ENCODE measurements at places on chromosomes 5 and 9.

DNA sequence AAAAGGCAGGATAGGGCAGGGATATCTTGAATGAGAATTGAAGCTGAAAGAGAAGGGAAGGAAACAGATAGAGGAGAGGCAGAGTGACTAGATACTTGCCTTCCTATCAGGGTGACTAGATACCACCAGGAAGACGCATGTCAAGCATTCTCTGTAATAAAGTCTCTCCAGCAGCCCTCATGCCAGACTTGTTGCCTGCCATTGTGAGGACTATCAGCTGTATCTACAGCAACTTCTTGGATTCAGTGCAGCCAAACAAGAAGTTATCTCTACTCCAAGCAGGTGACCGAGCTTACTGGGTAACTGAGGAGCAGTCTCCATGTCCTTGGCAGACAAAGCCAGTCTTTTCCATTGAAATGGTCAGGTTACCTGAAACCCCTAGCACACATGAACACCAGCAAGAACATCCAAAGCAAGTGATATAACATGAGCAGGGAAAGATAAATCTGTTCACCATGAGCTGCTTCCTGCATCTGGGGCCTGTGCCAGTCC, 9.3 kb downstream of the SH3RF2 start:
- no peak for DNase-seq

GRCh38 chr5:157312492-157312891, 46.6 kb downstream of the CYFIP2 start:
- peak; percentile 56 for DNase-seq

DNA sequence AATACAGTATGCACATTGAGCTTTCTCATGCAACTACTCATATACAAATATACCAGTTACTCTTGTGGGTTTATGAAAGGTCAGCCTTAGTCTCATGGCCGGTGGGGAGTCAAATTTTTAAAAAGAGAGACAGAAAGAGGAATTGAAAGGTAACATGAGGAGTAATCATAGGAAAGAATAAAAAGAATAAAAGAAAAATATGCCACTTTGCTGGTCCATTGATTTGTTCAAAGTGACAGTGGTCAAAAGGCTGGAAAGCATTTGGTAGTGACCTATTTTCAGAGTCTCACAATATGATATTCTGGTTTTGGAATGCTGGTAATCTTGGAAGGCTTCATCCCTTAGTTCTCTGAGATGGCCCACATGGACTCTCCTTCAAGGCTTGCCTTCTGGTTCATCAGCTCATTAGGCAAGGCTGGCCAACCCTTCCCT, 67.0 kb downstream of the ZNF366 start:
- DNase-seq = peak; percentile 19

DNA sequence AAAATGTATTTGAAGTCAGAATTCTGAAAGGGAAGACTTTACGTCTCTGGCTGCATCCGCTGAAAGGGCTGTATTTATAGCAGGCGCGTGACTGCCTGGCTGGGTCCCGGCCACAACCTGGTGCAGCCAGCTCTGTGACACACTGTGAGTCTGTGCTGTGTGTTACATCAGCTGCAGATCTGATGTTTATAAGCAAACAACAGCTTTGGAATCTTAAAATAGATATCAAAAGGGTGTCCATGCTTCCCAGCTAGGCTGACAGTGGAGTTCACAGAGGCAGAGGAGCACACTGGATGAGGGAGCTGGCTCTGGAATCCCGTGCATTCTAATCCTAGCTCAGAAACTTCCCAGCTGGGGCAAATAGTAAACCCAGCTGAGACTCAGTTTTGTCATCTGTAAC, 433.4 kb upstream of the BRINP1 start:
- peak; percentile 89 for DNase-seq

DNA sequence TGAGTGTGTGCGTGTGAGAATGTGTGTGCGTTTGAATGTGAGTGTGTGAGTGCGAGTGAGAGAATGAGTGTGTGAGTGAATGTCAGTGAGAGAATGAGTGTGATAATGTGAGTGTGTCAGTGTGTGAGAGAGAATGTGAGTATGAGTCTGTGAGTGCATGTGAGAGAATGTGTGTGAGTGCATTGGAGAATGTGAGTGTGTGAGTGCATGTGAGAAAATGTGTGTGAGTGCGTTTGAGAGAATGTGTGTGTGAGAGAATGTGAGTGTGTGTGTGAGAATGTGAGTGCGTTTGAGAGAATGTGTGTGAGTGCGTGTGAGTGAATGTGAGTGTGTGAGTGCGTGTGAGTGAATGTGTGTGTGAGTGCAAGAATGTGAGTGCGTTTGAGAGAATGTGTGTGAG, 39.0 kb upstream of the LHX2 start:
- DNase-seq = no peak

DNA sequence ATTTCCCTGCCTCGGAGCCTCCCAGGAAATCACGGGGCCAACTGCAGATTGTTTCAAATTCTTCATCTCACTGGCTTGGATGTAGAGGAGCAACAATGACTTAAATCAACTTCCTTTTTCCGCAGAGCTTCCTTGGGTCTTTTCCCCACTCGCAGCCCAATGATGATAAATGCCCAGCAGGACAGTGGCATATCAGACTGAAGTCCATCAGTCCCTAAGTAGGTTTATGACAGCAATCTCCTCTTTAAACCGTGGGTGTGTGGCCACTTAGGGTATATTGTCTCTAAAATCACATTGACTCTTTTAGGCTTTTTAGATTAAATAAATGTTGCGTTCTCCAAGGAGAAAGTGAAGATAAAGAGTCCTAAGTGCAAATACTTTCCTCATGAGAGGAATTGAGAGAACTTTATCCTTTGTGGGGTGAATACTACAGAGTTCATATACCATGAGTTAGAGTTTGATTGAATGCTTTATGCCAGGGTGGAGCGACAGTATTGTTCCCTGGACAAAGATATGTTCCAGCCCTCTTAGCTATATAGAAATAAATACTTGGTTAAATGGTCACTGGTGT, 59.1 kb downstream of the IQGAP2 start:
- no peak for DNase-seq

DNA sequence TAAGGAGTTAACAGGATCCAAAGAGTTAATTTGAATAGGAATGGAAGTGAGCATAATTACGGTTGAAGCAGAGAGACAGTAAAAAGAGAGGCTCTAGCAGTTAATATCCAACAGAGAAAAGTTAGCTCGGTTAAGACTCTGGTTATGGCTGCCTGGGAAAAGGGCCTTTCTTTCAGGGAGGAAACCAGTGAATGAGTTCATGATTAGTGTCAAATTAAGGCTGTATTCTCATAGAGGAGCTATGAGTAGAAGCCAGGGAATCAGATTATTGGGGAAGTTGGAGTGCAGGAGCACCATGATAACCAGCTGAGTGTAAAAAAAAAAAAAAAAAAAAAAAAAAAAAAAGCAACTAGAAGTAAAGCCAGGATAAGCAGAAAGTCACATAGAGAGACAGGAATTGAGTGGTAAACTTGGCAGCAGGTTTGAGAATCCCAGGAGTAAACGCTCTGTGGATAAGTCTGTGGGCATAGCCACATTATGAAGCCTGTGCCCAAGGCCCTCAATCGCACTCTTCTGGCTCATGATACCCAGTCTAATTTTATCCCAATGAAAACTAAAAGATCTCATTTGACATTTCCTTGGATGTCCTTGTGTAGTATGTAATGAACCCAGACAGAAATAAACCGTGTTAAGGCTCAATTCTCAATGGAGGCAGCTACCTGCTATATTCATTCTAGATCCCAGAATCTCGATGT, 372.6 kb upstream of the MPDZ start:
- DNase-seq = no peak

- DNase-seq = no peak
Measured at GRCh38 chr5:140828362-140828737, 590 bp downstream of the PCDHA6 start.

GRCh38 chr5:143860211-143860610, 48.2 kb downstream of the HMHB1 start:
- DNase-seq = no peak

- DNase-seq = peak; percentile 17
Measured at GRCh38 chr9:109652971-109653370, 127.0 kb upstream of the PALM2AKAP2 start.

- DNase-seq = peak; percentile 63
Measured at GRCh38 chr9:121596515-121596914, 54.9 kb upstream of the DAB2IP start.

GRCh38 chr9:2622461-2623287, 1.1 kb downstream of the VLDLR start:
- DNase-seq = peak; percentile 15

DNA sequence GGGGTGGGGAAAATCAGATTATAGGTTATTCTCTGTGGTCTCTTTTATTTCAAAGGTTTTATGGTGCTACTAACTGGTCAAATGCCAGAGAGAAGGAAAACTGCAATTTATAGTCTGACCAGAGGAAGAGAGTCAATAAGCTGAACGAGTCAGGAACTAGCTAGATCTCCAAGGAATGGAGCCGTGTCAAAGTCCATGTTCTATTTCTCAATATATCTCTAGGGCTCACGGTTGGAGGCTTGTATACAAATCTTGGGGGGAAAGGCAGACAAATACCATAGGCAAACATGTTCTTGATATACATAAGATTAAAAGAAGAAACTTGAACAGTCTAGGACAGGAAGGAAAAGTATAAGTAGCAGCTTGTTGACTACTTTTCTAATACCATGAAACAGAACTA, 627.1 kb downstream of the PDE4D start:
- DNase-seq = no peak

DNA sequence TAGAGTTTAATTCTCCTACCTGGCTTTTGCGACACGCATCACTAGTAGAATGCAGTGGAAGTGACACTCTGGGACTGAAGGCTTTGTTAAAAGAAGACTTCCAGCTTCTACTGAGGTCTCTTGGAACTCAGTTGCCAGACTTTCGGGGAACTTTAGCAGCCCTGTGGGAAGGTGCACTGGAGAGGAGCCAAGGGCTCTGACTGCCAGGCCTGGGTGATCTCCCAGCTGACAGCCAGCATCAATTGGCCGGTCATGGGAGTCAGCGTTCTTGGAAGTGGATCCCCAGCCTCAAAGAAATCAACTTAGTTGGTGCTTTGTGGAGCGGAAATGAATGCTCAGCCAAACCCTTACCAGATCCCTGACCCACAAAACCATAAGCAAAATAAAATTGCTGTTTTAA, 87.1 kb downstream of the OSTF1 start:
- no peak for DNase-seq

GRCh38 chr5:84430863-84431663, 46.4 kb upstream of the EDIL3 start:
- DNase-seq = peak; percentile 3
